ENCODE measurements at places on chromosomes 4 and X. TPM values are rescaled to one million over a fixed set of nuclear protein-coding genes. Genes with fewer than 3 reads are reported as not detected.

The HSFX1 gene
- total RNA-seq: 3.9 TPM

The CLNK gene
- 2.4 TPM for total RNA-seq

The ZCCHC12 gene
- total RNA-seq: not detected

The SLC25A43 gene
- total RNA-seq: 12.5 TPM

The TCP11X2 gene
- not detected for total RNA-seq

The AADAT gene
- 6.0 TPM for total RNA-seq

The KDM5C gene
- total RNA-seq: 212 TPM

The DOK7 gene
- 2.4 TPM for total RNA-seq

The KIT gene
- total RNA-seq: 6.3 TPM

The HPGDS gene
- 18.3 TPM for total RNA-seq

The KLHL13 gene
- total RNA-seq: 40.2 TPM

The GRIA3 gene
- total RNA-seq: 7.9 TPM

The PNMA5 gene
- 0.24 TPM for total RNA-seq

The GAB1 gene
- total RNA-seq: 31.5 TPM

The CDX4 gene
- total RNA-seq: not detected

The CDS1 gene
- 1.7 TPM for total RNA-seq

The SRPX2 gene
- total RNA-seq: 40.0 TPM

The XAGE1A gene
- not detected for total RNA-seq

The ARHGAP6 gene
- 5.1 TPM for total RNA-seq

The DACH2 gene
- 4.8 TPM for total RNA-seq

DNA sequence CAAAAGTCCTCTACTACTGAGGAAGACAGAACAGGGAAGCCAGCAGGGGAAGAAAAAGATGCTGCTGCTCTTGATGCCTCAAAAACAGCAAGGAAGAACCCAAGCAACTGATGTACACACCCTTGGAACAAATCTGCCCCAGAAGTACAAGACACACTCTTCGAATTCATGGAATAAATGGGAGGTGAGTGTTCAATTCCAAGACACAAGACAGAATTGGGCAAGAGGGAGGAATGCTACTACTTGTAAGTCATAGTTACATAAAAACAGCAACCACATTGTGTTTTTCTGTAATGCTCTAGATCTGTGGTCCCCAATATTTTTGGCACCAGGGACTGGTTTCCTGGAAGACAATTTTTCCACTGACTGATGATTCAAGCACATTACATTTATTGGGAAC is 58.0 kb upstream of the H2AZ1 start:
- DNase-seq: no peak

GRCh38 chr4:100362366-100362765 is 155.5 kb downstream of the EMCN start:
- no peak for DNase-seq

- DNase-seq: peak; percentile 36
Observed at GRCh38 chr4:172962564-172963353, 205.9 kb upstream of the GALNT7 start.

DNA sequence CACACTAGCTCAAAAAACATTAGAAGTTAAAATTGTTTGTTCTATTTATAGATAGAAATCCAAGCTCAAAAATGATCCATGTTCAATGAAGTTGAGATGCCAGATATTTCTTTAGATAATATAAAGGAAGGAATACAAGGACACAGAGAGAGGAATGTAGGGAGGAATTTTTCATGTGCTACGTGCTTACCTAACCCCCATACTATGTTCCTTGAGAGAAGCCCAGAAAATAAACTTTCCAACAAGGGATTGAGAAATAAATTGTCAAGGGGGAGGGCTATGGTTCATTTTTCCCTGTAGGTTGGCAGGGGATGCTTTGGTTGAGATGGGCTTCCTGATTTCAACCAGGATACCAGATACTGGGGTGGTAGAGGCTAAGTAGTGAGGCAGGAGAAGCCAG is 15.6 kb upstream of the ADH5 start:
- DNase-seq: no peak

GRCh38 chr4:55754754-55755350 is 64.7 kb upstream of the EXOC1L start:
- no peak for DNase-seq

DNA sequence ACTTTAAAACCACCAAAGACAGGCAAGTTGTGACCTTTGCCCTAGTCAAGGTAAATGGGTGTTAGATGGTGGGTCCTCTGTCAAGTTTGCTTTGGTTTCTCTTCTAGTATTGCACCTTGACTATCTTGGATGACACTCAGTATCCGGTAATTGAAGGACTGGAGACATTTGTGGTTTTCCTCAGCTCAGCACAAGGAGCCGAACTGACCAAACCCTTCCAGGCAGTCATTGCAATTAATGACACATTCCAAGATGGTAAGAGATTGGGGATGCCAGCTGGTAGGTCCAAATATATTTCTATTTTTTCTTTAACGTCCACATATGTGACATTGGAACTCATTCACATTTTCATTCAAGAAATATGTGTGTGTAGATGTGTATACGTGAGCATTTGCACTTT is 69.3 kb upstream of the ANXA3 start:
- DNase-seq: no peak

GRCh38 chrX:40098264-40099054 is 701 bp upstream of the BCOR start:
- peak; percentile 45 for DNase-seq

GRCh38 chrX:41333003-41333743 is 789 bp upstream of the DDX3X start:
- DNase-seq: peak; percentile 87

DNA sequence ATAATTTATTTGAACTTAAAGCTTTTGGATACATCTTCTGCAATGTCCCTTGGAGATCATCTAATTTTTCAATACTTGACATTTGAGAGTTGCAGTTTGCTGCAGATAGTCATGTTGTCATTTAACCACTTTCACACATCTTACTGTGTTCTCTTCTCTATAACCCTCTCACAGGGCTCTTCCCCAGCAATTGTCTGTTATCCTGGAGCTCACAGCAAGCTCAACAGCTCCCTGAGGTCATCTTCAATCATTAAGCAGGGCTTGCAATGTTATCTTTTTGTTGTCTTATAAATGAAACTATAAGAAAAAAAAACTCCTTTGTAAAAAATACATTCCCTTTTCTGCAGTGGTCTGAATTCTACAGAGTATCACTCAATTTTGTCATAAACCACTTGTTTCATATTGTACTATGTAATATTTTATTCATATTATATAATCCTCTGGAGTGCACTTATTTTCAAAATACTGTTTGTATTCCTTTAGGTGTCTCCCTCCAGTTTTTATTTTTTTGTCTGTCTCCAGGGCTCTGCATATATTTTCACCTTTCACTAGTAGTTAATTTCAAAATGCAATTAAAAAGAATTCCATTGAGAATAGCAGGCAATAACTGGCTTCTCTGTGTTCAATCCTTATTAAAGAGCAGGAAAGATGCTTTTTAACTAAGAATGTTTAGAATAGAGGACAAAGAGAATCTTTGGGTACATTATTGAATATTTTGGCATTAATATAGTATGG is 106.3 kb upstream of the ARSJ start:
- no peak for DNase-seq

- no peak for DNase-seq
Observed at GRCh38 chr4:66571145-66571695, 900.9 kb upstream of the EPHA5 start.

GRCh38 chr4:142164767-142165500 is 528.6 kb downstream of the IL15 start:
- no peak for DNase-seq

- DNase-seq: no peak
Observed at GRCh38 chrX:45009371-45010000, 136.5 kb downstream of the KDM6A start.

GRCh38 chr4:92447255-92447905 is 143.6 kb downstream of the GRID2 start:
- DNase-seq: peak; percentile 35

- no peak for DNase-seq
Observed at GRCh38 chr4:174107746-174108354, 175.6 kb downstream of the FBXO8 start.

DNA sequence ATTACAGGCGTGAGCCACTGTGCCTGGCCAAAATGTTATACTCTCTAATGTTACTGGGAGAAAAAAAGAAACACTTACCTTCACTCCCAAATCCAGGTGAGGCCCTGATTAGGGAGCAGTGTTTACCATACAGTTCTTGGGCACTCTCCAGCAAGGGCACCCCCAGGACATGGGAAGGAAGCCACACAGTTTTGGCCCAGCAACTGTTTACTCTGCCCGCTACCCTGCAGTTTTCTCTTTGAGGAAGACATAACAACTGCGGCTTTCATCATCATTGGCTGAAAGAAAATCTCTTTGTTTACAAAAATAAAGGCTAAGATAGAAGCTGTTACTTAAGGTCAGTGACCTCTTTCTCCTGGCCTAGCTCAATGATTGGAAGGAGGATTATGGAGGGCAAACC is 145.5 kb upstream of the DUSP21 start:
- no peak for DNase-seq

- DNase-seq: no peak
Observed at GRCh38 chr4:101253121-101253520, 94.2 kb downstream of the PPP3CA start.

- no peak for DNase-seq
Observed at GRCh38 chrX:29792335-29792734, 423.0 kb upstream of the MAGEB2 start.

GRCh38 chr4:84792366-84793301 is 173.9 kb downstream of the WDFY3 start:
- peak; percentile 77 for DNase-seq

GRCh38 chr4:157992038-157992705 is 180.7 kb downstream of the GASK1B start:
- DNase-seq: peak; percentile 82

DNA sequence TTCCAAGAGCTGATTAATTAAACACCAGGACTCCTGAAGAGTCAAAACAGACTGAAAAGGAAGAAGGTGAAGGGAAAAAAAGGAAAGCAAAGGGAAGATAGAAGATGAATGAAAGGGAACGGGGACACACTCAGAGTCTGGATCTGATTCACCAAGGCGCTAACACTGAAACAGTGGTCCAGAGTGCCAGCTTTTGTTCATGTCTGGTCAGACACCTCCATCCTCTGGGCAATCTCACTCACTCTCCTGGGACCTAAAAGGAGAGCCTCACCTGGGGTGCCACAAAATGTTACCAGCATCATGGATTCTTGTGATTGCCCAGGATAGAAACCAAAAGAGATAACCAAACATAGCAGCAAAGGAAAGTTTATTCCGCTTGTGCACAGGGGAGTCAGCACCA is 120.3 kb upstream of the AFF2 start:
- no peak for DNase-seq

DNA sequence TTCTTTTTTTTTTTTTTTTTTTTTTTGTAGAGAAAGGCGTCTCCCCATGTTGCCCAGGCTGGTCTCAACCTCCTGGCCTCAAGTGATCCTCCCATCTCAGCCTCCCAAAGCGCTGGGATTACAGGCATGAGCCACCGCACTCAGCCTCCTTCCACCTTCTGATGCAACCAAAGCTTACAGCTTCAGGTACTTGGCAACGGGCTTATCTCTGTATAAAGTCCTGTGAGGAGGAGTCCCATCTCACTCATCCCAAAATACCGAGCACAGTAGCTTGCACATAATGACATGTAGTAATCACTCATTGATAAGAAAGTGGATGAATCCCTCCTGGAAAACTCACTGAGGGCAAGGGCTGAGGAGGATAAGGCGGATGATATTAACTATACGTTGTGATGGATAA is 19.1 kb downstream of the IRF2 start:
- no peak for DNase-seq

DNA sequence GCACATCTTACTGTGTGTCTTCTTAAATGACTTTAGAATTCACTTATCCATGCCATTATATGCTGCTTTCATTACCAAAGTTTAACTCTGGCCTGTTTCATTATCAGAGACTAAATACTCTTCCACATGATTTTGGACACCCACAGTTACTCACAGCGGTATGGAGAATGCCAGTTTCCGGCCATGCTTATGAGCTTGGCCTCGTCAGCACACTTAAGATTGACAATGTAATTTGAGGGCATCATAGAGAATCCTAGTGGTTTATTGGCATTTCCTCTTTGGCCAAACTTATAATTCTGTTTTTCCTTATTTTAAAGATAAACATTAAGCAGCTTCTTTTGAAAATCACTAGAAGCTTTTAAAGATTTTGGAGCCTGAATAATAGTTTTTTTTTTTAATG is 104.5 kb downstream of the IRF2 start:
- DNase-seq: no peak

GRCh38 chr4:123516576-123516975 is 120.0 kb downstream of the SPRY1 start:
- DNase-seq: no peak

- DNase-seq: no peak
Observed at GRCh38 chrX:72280321-72280845, 3.3 kb upstream of the RPS4X start.

DNA sequence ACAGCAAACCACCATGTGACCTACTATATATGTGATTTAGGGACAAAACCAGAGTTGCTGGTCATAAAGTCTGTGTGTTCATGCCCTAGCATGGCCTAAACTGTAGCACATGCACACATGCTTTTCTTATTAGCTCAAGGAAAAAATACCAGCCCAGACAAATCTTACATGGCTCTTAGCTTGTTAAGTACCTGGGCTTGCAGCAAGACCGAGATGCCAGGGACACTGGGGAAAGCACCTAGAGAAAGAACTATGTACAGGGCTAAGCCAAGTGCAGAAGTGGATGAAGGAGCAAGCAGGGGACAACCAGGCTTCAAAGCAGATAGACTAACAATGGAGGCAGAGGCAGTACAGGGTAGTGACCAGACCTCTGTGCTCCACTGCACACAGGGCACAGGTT is 3.4 kb upstream of the GABRE start:
- DNase-seq: no peak

DNA sequence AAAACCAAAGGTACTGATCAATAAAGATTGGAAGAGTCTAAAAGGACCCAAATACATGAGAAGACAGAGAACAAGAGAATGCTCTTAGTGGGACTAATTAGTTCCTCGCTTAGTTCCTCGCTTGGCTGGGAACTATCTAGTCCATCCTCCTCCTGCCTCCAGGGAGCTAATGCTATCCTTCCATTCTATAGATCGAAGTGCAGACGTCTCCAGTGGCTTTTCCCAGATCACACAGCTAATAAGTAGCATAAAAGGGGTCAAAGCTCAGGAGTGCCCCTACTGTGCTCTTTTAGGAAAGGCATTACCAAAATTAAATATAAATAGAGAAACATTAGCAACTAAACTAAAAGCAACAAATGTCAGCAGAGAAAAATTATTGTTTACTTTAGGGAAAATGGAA is 42.3 kb upstream of the PPARGC1A start:
- no peak for DNase-seq

DNA sequence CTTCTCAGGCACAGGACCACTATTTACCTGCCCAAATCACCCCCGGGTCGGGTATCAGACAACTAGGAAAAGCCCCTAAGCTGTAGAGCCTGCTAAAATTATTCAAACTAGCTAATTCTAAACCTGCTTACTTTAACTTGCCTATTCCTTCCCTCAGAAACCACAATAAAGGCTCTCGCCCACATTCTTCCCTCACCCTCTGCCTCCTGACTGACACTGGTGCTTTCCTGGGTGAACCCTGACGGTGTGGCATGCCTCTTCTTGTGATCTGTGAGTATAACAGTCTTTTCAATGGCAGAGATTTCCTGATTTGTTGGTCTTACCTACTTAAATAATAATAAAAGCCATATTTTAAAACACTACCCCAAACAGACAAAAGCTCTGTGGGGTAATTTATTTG is 242.1 kb upstream of the ZCCHC13 start:
- DNase-seq: no peak
